ENCODE measurements at places on chromosomes 2 and 18.

DNA sequence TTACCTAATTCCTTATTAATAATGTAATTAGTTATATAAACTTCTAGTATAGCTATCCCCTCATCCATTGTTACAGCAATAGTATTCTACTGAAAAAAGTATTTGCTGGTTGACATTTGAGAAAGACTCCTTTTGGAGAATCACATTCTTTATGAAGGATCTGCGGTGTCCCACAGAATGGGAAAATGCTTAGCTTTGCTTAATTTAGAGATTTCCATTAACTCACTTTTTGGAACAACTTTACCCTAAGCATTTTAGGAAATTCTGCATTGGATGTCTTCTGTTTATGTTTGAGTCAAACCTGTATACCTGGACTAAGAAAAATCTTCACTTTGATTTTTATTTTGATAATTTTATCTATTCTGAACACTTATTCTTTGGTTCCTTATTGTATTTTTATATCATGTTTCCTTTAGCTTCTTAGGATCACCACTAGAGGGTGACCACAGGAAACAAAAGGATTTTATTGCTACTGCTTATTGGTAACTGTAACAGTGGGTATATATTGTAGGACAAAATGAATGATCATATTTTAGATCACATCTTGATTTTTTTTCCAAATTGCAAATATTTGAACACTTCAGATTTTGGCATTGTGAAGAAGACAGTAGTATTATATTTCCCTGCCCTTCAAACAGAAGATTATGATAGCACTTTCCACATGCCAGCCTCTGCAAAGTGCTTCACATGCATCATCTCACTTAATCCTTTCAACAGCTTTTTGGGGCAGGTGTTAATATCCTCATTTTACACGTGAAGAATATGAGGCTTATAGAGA lies 79.6 kb downstream of the MIB1 start:
- DNase-seq, result peak; percentile 55

DNA sequence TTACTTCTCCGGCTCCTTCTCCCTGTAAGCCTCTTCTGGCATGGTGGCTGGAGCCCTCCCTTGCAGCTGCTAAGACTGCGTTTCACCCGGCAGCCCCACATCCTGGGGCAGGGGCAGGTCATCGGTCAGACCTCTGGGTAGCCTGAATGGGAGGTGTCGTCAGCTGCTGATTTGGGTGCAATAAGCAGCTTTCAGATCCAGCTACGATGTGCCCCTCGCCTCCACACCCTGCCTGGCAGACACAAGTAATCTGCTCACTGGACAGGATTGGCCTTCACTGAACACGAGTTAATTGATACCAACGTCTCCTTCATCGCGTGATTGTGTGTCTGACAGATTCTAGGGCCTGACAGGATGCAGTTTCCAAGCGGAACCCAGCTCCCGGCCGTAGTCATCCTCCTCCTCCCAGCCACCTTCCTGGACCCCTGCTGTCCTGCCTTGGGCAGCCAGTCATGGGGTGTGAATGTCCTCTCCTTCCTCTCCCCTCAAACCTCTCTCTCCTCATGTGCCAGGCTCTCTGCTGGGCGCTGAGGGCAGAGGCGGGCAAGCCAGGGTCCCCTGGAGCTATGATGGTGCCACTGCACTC lies 18.9 kb upstream of the PDIA6 start:
- DNase-seq, result no peak

DNA sequence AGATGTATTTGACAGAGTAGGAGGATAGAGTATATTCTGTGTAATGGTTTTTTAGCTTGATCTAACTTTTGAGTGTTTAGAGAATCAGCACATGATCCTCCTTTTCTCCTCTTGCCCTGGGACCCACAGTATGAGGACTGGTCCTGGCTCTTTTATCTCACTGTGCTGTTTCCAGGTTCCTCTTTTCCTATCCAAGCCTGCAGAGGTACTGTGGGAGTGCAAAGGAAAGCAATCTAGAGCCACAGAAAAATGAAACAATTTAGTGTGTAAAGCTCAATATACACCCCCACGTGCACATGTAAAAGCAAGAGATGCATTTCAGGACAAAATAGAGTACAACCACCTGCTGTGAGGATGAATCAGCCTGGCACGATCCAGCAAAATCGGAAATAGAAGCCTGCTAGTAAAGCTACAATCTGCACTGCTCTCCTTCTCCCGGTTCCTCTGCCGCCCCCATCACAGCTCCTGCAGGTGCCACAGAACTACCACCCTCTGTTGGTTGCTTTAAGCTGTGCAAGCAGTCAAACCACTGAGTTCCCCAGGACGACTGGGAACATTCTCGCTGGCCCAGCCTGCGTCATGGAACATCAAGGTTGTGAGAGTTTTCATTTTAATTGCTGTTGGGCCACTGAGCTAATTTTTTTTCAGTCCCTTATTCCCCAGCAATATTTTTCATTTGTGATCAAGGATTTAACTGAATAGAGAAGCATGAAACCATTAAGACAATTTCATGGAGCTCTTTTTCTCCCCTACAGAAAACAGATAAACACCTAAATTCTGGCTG lies 47.8 kb upstream of the MAPRE3 start:
- DNase-seq, result peak; percentile 19

DNA sequence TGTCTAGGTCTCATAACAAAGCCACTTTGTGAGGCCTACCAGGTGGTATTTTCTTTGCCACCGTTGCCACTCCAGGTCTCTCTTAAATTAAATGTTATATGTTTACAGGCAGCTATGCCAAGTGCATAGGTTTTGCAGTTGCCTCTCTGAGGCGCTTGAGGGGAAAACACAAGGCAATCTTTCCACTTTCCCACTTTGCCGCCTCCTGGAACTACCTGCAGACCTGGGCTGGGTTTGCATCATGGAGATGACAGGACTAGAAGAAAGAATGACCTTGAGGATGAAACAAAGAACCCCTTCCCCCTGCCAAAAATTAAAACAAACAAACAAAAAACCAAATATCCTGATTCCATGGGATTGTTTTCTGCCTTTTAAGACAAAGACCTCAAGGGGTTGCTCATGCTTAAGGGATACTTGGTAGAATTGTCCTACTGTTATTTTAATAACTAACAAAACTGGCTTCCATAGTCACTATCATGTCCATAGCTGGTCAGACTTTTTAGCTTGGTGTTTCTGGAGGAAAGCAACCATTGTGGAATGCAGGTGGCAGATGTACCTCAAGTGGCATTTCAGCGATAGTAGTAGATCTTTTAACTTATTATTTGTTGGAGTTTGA lies 159.9 kb downstream of the PRPF40A start:
- DNase-seq, result no peak

- DNase-seq, result no peak
These were observed 51.2 kb downstream of the MGAT5 start for GRCh38 chr2:134305109-134305491.

All from adipocyte (in vitro differentiated cells).